ENCODE measurements at places on chromosomes 5 and 9. TPM values are rescaled to one million over a fixed set of nuclear protein-coding genes. Genes with fewer than 3 reads are reported as not detected.

The C7 gene
- 385 TPM for total RNA-seq

The ANKRD34B gene
- total RNA-seq = not detected

The IL13 gene
- total RNA-seq = not detected

The CDH9 gene
- total RNA-seq = not detected

The MPDZ gene
- total RNA-seq = 38.8 TPM

The IFNA21 gene
- total RNA-seq = not detected

Measured in vagina (tissue), 2 donors.